ENCODE measurements at places on chromosomes 12 and 14. TPM values are rescaled to one million over a fixed set of nuclear protein-coding genes. Genes with fewer than 3 reads are reported as not detected.

Gene SLC38A1
- total RNA-seq, result 81.3 TPM

Gene AVPR1A
- 0.02 TPM for total RNA-seq

Gene TPPP2
- total RNA-seq, result not detected

Gene SPIC
- total RNA-seq, result not detected

Gene CLEC9A
- total RNA-seq, result not detected

Gene KCNA1
- not detected for total RNA-seq

Gene STAC3
- total RNA-seq, result 0.16 TPM

Gene TSPAN8
- total RNA-seq, result not detected

Gene CLEC7A
- not detected for total RNA-seq
